NCI-H446 treated with DMSO at 0.1 percent for 48 hours (cell line): ENCODE measurements at places on chromosomes 13 and 19.
A peak's percentile ranks its signal among the peaks of the same experiment; 100 is the strongest.

GRCh38 chr19:31818798-31819105 lies 469.5 kb upstream of the TSHZ3 start:
- no peak for DNase-seq

DNA sequence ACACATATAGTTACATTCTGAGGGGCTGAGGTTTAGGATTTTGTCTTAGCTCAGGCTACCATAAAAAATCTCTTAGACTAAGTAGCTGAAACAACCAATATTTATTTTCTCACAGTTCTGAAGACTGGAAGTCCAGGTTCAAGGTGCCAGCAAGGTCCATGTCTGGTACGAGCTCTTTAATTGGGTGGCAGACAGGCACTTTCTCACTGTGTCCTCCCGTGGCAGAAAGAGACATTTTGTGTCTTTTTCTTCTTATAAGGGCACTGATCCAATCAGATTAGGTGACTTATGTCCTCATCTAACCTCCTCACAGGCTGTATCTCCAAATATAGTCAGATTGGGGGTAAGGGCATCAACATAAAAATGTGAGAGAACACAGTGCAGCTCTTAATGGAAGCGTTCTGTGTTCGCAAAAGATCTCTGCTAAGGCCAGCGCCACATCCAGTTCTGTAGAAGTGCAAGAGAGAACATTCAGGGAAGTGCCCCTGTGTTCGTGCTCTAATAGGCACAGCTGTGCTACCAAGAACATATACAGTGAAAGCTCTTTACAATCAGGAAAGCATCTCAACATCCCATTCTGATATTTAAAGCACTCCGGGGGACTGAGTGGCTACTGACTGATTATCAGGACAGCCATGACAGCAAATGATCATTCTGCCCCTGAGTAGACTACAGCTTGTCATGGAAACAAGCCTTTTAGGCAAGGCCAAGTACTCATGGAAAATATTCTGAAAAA lies 819.2 kb downstream of the LIG4 start:
- DNase-seq: no peak

- no peak for DNase-seq
Measured at GRCh38 chr19:29714371-29714952, 599 bp downstream of the C19orf12 start.

GRCh38 chr19:1674293-1674679 lies 21.9 kb upstream of the TCF3 start:
- no peak for DNase-seq

DNA sequence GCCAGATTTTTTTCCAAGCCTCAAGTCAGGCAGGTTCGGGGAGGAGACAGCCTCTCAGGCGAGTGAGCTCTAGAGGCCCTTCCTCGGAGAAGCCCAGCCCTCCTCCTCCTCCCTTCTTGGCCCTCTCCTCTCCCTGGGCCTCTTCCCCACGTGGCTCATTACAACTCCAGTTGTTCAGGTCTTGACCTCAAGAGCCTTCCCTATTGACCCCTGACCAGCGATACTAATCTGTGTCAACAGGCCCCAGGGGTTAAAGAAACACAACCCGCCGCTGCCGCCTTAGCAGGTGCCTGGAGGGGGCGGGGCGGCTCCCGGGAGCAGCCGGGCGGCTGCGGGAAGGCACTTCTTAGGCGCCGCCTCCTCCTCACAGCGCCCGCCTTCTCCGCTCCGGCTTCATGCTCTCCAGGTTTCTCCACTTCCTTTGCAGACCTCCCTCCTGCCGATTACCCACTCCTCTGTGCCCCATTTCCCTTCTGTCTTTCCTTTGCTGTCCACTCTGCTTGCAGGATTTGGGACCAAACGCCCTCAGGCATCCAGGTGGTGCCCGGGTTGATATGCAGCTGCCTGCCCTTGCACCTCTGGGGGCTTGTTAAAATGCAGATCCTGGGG lies 51.0 kb downstream of the LYL1 start:
- no peak for DNase-seq

- peak; percentile 86 for DNase-seq
Measured at GRCh38 chr13:21012841-21013681, 48.3 kb downstream of the LATS2 start.

DNA sequence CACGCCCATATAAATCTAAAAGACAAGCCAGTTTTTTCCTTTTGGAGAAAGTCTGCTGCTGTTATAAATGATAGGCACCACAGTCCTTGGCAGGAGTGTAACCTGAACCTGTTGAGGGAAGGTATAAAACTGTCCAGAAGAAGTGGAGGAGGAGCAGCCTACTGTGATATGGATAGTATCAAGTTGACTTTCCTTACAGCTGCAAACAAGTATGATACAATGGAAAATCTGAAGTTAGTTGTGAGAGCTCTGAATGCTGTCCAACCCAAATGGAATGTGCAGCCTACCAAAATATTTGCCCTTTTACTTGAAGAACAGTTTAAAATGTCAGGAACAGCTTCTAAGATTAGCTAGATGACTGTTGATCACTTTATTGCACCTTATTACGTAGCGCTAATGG lies 399.6 kb downstream of the FGF14 start:
- DNase-seq: no peak

- DNase-seq: no peak
Measured at GRCh38 chr13:66864627-66865026, 365.5 kb downstream of the PCDH9 start.

DNA sequence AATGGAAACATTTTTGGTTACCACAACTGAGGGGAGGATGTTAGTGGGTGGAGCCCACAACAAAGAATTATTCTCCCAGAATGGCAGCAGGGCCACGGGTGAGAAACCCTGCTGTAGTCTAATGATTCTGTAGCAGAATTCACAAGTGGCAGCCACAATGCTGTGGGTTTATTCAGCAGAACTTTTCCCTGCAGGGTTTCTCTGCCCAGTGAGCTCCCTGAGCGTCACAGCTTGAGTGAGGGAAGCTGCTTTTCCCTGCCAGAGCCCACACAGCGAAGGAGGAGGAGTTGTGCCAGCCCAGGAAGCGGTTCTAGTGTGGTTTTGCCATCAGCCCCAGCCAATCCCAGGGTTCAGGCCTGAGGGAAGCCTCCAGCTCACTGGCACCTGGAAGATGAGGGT lies 4.4 kb downstream of the ATP12A start:
- no peak for DNase-seq

- DNase-seq: no peak
Measured at GRCh38 chr19:19416280-19416679, 10.8 kb downstream of the GATAD2A start.

DNA sequence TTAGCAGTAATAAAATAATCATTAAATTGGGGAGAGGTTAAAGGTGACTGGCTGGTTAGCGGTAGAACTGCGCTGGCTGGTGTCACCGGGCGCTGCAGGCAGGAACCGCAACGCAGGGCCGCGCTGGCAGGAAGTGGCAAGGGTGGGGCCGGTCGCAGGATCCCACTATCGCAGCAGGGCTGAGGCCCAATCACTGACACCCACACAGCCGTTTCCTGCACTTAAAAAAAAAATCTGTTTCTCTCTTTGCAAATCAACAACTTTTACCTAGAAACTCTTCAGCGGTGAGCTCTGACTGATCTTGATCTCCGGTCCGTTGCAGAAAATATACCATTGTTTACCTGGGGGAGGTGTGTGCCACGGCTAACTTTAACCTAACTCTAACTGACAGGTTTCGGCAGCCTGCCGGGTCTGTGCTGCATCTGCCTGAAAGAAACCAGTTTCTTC lies 46.9 kb downstream of the KLF2 start:
- no peak for DNase-seq

- DNase-seq: no peak
Measured at GRCh38 chr19:51887522-51888498, at the start of gene ZNF577. Gene ZNF577, minus strand, starts transcription at chr19:51887951. Its CDS starts 7,569 bp downstream, at chr19:51880382.

GRCh38 chr13:94764576-94765321 lies 52.4 kb upstream of the SOX21 start:
- DNase-seq: no peak

GRCh38 chr19:45483033-45483432 lies 13.8 kb downstream of the RTN2 start:
- DNase-seq: no peak

DNA sequence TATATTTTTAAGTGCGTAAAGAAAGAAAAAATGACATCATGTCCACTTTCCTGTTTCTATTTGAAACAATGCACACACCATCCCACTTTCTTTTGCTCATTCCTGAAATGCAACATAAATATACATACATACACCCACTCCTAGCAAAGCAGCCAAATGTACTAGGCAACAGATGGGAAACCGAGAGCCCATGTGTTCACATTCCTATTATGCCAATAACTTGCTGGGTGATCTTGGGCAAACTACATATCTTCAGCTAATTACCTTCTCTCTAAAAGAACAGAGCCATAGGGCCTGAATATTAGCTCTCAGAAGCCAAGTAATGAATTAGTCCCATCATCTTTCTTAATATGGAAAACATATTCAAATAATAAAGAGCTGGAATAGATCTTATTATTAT lies 610.6 kb upstream of the ATXN8OS start:
- peak; percentile 62 for DNase-seq

DNA sequence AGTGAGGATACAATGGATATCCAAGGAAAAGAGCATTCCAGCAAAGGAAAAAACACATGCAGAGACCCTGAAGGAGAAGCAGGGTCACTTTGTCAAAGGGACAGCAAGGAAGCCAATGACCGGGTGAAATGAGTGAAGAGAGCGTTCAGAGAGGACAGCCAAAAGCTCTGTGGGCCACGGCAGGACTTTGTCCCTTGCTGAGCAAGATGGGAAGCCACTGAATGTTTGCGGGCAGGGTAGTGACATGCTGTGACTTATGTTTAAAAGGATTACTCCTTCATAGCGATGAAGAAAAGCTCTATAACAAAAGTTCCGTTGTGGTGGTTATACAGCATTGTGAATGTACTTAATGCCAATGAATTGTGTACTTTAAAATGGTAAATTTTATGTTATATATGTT lies 16.5 kb downstream of the ZAR1L start:
- DNase-seq: no peak

- DNase-seq: no peak
Measured at GRCh38 chr19:53538378-53539109, 599 bp downstream of the ZNF331 start.

GRCh38 chr19:17932485-17933338 lies at the start of gene CCDC124:
Gene CCDC124, plus strand, starts transcription at chr19:17933015. Its CDS starts 3,406 bp downstream, at chr19:17936421.
- DNase-seq: peak; percentile 86

DNA sequence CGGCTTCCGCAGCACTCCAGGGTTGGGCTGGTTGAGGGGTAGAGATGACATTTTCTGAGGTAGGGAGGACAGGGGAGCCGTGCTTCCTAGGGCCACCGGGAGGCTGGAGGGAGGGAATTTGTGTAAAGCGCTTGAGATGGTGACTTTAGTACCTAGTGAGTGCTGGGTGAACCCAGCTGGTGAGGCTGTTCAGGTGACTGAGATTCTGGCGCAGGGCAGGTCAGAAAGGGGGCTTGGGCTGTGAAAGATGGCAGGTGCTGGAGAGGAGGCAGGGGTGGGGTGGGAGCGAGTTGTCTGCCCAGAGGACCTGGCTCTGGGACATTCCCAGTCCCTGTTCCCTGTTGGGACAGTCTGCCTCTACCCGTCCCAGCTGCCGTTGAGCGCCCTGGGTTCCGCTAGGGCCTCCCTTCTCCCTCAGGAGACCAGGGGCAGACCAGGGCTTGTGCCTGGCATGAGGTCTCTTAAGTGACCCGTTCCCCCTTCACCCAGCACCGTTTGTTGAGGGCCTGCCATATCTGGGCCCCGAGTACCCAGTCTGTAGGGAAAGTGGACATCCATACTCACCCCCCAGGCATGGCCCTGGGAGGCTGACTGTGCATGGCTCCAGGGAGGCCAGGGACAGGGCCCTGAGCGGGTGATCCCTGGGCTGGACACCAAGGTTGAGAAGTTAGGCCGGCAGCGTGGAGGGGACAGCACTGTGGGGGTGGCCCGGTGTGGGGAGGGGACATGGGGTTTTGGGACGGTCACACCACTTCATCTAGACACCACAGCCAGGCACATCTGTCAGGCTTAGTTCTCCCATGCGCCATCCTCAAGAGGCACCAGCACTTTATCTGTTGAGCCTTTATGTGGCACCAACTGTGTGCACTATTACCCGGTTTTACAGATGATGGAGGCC lies 5.0 kb downstream of the PTOV1 start:
- DNase-seq: no peak

- DNase-seq: no peak
Measured at GRCh38 chr13:98826146-98826545, 73.7 kb upstream of the SLC15A1 start.

- no peak for DNase-seq
Measured at GRCh38 chr13:33450956-33451709, 165.6 kb upstream of the STARD13 start.

DNA sequence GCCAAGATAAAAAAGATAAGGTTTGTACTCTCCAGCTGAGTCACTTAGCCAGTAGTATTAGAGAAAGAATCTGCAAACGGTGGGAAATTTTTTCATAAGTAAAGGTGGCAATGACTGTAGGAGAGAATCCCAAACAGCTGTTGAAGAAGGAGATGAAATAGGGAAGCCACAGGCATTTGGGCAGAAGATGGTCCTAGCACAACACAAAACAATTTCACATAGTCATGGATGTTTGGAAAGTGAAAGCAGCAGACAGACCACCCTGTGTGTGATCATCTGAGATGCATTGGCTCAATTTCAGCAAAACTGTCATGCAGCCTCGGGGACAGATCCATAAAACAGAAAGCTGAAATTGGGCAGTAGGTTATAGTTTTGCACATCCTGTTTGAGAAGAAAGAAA lies 2832.4 kb downstream of the PCDH9 start:
- DNase-seq: no peak

GRCh38 chr19:35000647-35001501 lies 751 bp downstream of the GRAMD1A start:
- DNase-seq: no peak

- no peak for DNase-seq
Measured at GRCh38 chr13:100129605-100130004, 40.7 kb downstream of the PCCA start.

DNA sequence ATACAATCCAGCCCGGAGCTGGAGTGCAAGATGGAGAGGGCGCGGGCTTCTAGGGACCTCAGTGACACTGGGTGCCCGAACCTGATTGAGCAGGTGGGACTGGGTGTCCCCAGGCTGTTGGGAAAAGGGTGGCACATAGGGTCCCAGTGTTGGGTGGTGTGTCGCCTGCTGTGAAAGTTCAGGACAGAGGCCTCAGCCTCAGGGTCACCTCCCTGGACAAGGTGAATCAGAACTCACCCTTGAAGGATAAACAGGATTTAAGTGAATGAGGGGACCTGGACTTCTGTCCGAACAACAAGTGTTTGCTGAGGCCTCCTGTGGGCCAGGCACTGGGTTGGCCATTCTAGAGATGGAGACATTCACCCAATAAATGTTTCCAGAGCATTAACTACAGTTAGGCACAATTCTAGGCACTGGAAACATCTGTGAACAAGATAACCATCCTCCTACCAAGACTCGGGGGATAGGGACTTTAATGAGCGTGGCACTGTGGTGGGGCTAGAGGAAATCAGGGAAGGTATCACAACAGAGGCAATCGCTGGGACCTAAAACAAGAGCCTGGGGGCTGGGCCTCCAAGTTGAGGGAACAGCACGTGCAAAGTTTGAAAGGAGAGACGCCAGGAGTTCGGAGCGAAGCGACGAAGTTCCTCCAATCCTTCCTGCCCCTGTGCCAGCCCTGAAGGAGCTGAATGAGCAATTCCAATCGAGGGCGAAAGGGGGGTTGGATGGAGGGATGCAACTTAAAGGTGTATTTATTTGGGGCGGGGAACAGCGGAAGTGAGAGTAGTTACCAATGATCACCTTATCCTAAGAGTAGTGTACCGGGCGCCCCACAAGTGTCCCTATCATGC lies 921 bp upstream of the POLD1 start:
- no peak for DNase-seq

GRCh38 chr19:33177417-33177979 lies 16.6 kb upstream of the LRP3 start:
- no peak for DNase-seq
